Glutamatergic neuron (in vitro differentiated cells): ENCODE measurements at places on chromosomes 4 and X. TPM values are rescaled to one million over a fixed set of nuclear protein-coding genes. Genes with fewer than 3 reads are reported as not detected.

DNA sequence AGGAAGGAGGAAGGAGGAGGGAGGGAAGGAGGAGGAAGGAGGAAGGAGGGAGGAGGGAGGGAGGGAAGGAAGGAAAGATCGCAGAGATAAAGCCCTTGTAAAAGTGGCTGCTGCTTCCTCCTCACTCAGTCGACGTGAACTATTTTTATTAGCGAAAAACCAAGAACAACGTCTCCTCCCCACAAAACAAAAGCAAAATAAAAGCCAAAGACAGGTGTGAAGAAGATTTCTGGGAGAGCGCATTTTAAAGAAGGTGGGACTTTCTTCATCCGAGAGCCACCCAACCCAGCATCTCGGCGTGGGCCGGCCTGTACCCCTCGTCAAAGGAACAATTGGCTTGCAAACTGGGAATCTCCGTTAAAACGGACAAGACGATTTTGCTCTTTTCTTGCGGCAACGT lies 40.7 kb upstream of the ASMTL start:
- peak overlapping the region; percentile 87 for H3K27ac ChIP-seq
- peak overlapping the region; percentile 72 for H3K4me3 ChIP-seq
- H3K36me3 ChIP-seq: peaks cover 8% of the 10 kb centered on the region

GRCh38 chr4:23290656-23291055 lies 597.9 kb downstream of the GBA3 start:
- no peak for DNase-seq
- H3K27me3 ChIP-seq: no peaks in the 10 kb centered on the region
- H3K4me3 ChIP-seq: no peak overlapping the region
- H3K27ac ChIP-seq: no peak overlapping the region
- no peaks in the 10 kb centered on the region for H3K4me1 ChIP-seq

Gene PKD2
- 20.7 TPM for total RNA-seq

Gene SLC7A11
- 10.4 TPM for total RNA-seq

Gene ARX
- total RNA-seq: 0.98 TPM
